ENCODE measurements at places on chromosomes 6 and 20.

- DNase-seq, result no peak
Observed at GRCh38 chr20:60691966-60692615, 560.0 kb upstream of the CDH4 start.

DNA sequence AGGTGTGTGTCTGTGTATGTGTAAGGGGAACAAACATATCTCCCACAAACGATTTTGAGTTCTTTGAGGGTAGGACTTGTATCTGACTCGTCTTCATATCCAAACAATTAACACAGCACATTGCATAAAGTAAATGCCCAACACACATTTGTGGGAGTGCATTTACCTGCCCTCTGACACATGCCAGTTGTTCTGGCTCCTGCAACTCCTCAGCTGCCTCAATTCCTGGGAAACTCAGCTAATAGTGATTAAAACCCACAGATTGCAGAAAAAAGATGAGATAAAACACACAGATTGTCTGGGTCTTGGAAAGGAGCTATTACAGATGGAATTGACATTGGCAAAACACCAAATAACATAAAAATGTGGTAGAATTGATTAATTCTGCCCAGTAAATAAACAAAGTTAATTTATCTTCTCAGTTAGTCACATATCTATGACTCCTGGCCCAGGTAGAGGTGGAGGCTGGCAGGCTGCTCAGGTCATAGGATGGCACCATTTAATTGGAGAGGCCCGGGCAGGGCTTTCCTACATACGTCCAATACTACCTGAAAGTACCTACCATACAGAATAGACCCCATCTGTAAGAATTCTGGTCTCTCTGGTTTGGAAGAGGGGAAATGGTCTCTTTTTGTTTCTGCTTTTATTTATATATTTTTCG, 71.5 kb upstream of the IFNGR1 start:
- DNase-seq, result no peak

DNA sequence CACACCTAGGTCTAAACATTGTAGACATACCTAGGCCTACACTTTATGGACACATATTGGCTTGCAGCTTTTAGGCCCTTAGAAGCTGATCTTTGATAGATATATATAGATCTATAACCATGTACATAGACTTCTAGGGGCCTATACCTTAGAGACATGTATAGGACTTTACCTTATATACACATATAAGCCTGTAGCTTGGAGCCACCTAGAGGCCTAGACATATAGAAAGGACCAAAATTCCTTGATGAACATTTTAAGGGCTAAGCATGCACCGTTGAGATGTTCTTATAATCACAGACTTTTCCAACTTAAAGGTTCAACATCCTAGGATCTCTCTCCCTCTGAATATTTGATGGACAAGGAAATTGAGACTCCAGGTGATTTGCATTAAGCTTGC, 371.7 kb upstream of the SASH1 start:
- DNase-seq, result no peak

DNA sequence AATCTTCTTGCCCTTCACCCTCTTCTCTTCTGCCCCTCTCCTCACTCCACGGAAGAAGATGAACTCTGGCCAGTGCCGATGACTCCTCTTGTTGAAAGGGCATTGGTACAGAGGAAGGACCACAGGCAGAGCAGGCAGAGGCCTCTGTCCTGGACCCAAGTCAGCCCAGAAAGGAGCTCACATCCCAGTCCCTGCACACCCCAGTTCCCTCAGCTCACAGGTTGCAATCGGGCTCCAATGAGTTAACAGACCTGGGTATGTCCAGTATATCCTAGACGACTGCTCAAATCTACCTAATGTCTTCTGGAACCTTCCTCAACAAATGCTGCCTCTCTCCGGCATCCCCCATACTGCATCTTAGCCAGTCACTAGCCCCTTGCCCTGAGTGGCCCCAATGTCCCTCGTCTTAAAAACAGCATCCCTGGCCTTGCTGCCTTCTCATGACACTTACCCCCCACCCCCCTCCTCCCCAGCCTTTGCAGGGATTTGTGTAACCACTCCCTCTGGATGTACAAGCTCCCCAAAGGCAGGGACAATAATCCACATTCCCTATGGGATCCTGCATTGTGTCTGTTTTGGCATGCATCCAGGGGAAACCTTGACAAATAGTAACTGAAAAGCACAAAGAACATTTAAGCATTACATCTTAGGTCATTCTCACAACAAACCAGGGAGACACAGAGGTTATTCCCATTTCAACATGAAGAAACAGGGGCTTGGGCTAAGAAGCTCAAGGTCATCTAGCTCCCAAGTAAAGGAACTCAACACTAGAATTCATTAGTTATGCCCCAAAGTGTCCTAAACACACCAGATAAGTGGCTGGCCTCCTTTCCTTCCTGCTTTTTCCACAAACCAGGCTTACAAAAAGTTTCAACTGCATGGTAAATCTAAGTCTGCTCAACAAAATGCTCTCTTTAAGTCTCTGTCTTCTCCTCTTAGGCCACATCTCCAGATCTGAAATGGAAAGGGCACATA, 45.1 kb downstream of the TRERF1 start:
- no peak for DNase-seq

GRCh38 chr6:32886681-32887383, 32.8 kb downstream of the PSMB9 start:
- no peak for DNase-seq

GRCh38 chr6:45415315-45415714, 37.6 kb upstream of the SUPT3H start:
- DNase-seq, result no peak

- DNase-seq, result no peak
Observed at GRCh38 chr20:33933469-33933909, 60.2 kb upstream of the RALY start.

DNA sequence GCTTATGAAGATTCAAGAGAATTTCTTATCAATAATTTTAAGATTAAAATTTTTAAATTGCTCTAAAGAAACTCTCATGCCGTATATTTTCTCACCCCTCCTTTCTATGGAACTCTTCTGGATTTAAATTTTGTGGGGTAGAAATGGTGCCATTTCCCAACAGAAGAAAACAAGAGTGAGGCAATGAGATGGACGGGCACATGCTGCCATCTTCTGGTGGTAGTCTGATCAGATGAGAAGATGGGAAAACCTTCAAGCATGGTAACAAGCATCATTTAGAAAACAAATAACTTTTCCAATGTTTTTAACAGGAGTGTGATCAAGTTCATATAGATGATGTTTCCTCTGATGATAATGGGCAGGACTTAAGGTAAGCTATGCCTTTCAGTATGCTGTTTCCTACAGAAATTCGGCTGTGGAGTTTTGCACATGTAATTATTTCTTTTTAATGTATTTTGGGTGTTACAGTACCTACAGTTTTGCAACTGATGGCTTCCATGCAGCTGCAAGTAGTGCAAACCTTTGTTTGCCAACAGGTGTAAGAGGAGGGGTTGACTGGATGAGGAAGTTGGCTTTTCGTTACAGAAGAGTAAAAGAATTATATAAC, 271.4 kb downstream of the EYA4 start:
- no peak for DNase-seq

DNA sequence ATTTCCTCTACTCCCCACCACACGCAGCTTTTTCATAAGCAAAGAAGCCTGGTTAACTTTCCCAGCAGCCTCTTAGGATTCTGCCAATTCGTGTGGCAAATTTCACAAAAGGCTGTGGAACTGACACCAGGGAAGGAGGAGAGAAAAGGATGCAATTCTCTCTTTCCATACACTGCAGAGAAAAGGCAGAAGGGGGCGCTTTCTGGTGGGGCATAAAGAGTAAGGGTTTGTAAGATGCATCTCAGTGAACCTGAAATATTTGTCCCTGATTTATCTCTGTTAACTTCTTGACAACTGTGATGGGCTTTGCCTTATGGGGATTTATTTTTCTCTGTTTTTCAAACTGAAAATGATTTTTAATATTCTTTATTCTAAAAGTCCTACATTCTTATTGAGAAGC, 45.5 kb upstream of the GLP1R start:
- no peak for DNase-seq

DNA sequence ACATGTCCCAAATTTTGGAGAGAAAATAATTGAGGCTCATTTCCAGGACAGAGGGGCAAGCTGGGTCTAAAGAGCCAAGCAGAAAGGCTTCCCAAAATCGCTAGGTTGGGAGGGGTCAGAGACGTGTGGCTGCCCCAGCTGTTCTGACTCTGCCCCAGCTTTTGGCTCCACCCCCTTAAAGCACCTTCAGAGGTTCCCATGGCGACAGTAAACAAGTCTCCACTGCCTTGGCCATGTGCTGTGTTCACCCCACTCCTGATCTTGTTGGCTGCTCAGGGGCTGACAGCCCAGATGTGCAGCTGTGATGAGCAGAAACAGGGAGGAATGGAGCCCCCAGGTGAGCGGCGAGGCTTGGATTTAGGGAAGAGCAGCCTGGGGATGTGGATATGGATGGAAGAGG, 72.8 kb upstream of the SPTLC3 start:
- DNase-seq, result no peak

GRCh38 chr20:1434571-1435336, 31.9 kb downstream of the NSFL1C start:
- peak; percentile 16 for DNase-seq

DNA sequence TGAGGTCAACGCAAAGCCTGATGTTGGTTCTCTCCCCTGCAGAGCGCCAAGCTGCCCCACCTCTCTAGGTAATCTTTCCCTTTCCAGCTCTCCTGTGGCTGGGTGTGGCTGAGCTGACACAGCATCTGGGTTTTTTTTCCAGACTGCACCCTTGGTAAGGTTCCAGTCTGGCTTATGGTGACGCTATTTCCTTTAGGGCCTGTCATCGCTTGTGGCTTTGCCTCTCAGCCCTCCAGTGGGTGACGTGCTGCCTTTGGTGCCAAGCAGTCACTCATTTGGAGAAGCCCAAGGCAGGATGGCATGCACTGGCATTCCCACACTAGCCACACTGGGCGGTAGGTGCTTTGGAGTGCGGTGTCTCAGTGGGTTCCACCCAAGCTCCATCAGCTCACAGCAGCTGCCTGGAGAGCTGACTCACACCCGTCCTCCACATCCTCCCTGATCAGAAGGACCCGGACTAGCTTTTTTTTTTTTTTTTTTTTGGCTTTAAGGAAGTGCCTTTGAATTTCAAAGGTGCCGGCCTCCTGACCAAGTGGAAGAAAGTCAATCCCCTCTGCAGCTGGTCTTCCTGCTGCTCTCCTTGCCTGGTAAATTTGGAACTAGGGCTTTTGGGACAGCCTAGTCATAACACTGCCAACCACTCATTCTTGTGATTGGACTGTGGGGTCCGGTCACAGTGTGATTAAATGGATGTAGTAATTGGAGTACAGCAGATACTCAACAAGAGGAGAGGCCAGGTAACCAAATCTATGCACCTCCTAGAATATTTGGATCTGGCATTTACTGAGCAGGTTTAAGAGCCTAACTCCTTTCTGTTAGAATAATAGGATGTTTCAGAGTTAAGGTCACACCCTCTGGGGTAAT, 153.6 kb downstream of the CD83 start:
- DNase-seq, result no peak

- DNase-seq, result no peak
Observed at GRCh38 chr6:143843677-143843999, 500 bp downstream of the LTV1 start.

DNA sequence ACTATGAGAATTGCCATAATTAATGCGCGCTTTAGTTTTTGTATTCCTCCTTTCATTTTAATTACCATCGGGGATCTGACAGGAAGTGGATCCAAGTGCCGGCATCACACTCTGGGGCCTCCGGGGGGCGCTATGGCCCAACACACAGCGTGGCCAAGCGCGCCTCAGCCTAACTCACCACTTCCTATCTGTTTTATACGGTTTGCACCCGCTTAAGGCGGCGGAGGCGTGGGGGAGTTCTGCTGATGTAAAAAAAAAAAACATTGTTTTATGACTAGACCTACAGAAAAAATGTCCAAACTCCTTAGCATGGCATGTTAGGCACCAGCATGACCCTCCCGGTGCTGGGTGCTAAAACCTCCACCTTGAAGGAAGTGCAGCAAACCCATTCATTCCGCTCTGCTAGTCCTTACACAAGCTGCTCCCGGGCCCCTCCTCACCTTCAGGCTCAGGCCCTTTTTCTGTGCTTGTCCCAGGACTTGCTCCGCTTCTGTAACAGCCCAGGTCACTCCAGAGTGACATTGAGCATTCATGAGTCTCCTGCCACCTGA, 4.5 kb upstream of the EBF4 start:
- peak; percentile 50 for DNase-seq

DNA sequence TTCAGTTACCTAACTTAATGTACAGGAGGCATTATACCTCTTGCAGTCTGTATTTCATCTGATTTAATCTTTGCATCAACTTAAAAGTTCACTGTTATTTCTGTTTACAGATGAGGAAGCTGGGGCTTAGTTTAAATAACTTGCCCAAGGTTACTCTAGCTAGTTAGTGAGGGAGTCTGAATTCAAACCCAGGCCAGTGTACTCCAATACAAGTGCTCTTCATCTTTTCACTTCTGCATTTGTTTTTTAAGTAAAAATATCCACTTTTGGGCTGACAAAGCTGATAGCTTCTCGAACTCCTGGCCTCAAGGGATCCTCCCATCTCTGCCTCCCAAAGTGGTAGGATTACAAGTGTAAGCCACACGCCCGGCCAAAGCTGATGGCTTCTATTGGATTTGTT, 23.6 kb downstream of the RREB1 start:
- DNase-seq, result no peak

- DNase-seq, result no peak
Observed at GRCh38 chr20:60254901-60255411, 296.7 kb downstream of the CDH26 start.

DNA sequence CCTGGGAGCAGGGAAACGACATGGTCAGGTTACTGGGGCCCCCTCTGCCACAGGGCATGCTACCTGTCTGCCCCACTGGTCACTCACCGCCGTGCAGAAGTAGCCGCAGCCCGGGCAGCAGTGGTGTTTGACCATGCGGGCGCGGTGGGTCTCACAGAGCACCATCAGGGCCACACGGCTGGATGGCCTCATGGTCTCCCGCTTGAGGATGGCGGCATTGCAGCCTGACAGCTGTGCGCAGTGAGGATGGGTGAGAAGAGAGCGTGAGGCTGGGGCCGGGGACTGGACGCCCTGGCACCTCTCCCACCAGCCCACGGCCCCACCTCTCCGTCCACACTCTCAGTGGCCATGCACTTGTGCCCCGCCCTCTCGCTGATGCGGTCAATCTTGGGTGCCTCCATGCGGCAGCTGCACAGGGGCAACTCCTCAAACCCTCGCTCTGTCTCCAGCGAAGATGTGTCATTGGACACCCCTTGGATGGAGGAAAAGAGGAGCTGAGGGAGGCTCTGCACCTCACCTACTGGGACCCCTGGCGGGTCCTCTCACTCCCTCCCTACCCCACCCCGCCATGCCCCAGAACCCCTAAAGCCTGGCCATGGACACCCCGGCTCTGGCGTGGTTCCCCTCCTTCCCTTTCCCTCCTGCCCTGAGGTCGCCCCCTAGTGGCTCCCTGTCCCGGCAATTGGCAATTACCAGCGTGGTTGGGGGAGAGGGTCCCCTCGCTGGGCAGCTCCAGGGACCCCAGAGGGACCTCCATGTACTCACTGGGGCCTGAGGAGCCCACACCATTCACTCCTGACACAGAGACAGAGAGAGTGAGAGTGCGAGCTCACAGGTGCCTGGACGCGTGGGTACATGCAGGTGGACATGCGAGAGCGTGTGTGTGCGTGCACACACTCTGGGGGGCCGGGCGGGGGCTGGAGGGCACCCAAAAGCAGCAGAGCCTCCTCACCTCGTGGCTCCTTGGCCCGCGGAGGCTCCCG, 8.9 kb downstream of the EHMT2 start:
- peak; percentile 40 for DNase-seq

- DNase-seq, result no peak
Observed at GRCh38 chr6:165616116-165616515, 46.9 kb downstream of the PDE10A start.

All from stimulated activated CD8-positive, alpha-beta memory T cell treated with anti-CD3 and anti-CD28 coated beads, Interleukin-7, amount 100 ng/mL, for 24 hours (primary cell).